DMS 273 treated with DMSO at 0.1 percent for 48 hours (cell line): ENCODE measurements at places on chromosomes 3 and 15.

- no peak for DNase-seq
Observed at GRCh38 chr15:49669288-49669687, 48.4 kb downstream of the DTWD1 start.

- no peak for DNase-seq
Observed at GRCh38 chr3:36394176-36394575, 13.9 kb downstream of the STAC start.

DNA sequence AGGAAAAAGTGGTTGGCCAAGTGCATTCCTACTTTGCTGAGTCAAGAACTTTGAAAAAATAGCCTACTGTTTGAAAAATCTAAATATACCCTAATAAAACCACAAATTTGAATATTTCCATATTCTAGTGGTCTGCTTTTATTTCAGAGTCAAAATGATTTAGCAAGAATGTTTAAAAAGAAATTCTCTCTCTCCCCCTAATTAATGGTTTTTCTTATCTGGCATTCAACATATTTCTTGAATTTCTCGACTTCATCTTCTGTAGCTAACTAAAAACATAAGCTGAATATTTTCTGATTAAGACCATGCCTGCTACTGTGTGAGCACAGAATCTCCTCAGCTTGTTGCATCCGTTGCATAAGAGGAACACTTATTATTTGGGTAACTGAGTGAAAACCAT, 563.5 kb upstream of the TBL1XR1 start:
- DNase-seq: no peak

DNA sequence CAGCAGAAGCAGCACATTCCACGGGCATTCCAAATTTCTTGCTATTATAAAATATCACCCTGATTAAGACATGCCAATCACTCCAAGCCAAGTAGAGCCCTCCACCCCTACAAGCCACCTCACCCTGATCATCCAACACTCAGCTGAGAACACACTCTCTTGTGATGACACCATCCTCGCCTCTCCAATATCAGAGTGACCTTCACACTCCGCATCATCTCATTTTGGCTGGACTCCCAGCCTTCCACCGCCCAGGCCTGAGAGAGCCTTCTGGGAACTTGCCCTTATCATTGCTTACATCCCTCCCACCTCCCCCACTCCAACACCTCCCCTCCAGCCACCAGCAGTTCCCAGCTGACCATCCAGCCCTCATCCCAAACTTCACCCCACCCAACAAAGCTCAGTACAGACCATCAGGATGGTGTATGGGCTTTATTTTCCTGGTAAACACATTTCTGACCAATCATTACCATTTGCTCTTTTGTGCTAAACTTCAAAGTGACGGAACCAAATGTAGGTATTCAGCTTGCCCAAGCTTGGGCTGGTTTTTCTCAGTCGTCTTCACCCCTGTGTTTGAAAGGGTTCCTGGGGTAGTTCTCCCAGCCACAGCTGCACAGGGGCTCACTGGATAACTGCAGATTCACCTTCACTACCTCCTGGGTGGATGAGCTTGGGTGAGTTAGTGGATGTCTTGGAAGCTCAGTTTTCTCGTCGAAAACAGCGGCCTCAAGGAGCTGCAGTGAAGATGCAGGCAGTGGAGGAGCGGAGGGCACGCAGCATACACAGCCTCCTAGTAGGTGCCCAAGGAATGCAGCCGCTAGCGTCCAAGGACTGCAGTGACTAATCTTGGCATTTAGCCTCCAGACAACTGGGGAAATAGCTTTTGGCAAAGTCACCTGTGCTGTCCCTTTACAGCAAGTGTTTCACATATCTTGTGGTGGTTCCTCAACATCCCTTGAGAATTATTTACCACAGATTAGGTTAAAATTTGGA, 115.1 kb downstream of the LIPC start:
- no peak for DNase-seq

- no peak for DNase-seq
Observed at GRCh38 chr3:27253391-27253790, 115.8 kb downstream of the NEK10 start.

- no peak for DNase-seq
Observed at GRCh38 chr3:81531263-81531662, 230.2 kb downstream of the GBE1 start.

DNA sequence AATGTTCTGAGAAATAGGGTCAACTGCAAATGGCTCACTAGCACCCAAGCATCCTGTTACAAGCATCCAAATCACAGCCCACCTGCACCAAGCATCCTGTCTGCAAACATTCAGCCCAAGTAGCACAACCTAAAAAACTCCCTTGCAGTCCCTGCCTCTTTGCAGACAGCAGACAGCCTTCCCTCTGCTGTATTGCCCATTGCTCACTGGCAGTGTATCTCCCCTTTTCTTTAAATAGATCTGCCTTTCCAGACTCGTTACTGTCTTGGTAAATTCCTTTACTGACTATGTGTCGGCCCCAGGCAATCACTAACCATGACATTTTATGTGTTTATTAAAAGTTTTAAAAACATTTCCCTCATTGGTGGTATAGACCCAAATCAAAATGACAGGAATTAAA, 155.4 kb downstream of the ADAMTSL3 start:
- no peak for DNase-seq
